ENCODE measurements at places on chromosomes 6 and 20.

GRCh38 chr6:7391151-7391550, 1.5 kb downstream of the RIOK1 start:
- DNase-seq, result no peak

- DNase-seq, result no peak
These were observed 165.2 kb downstream of the BCAS1 start for GRCh38 chr20:53905019-53905819.

DNA sequence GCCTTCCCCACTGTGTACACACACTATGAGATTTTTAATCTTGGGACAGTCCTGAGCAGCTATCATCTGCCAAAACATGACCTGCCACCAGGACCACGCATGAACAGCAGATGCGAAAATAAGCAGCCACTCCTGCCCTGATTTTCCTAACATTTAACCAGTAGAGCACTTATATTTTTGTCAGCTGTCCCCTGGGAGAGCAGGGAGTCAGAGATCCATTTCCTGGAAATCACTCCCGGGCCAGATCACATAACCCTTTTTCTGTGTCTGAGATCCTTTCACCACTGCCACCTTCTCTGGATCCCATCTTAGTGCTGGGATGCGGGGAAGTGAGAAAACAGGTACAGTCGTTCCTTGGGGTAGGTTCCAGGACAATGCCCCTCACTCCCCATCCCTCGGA, 5.7 kb downstream of the SDCBP2 start:
- no peak for DNase-seq

DNA sequence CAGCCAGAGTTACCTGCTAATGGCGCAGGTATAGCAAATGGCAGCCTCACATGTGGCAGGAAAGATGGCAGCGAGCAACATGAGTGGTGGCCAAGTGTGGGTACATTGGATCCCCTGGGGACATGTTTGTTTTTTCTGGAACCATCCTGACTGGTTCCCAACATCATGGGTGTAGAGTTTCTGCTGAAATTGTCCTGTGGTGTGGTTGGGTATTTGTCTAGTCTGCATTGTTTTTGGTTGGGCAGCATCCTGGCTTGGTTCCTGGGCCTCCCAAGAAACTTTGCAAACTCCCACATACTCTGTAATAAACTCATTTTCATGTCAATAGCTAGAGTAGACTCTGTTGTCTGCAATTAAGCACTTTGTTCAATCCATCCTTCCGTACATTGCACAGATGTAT, 282.6 kb downstream of the CDC5L start:
- no peak for DNase-seq

DNA sequence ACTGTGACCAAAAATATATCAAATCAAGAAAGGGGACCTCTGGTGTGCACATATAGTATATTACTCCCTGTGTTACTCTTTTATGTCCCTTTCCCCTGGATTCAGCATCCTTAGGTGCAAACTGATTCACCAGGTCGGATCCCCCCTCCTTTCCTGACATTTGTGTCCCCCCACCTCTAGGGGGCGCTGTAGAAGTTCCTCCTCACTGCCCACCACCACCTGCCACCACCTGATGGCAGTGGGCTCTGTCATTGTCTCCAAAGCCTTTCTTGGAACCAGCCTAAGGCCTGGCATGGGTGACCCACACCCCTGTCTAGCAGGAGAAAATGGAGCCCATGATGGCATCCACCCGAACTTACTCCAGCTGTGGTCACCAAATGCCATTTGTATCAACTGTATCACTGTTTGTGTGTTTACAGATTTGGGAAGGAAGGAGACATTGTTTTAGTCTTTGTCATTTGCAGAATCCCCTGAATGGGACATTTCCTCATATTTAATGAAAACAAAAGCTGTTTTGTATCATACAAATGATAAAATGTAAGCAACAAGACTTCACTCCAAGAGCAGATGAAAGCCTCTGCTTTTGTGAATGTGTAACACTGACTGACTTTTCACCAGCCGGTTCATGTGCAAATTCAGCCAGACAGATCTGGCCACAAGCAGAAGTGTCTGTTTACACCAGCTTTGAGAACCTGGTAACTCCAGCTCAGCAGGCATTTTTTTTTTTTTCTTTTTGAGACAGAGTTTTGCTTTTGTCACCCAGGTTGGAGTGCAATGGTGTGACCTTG, 66.2 kb downstream of the ARMC2 start:
- no peak for DNase-seq

GRCh38 chr20:7589164-7589563, 351.1 kb downstream of the HAO1 start:
- DNase-seq, result no peak

- DNase-seq, result no peak
These were observed 51.7 kb downstream of the FAM50B start for GRCh38 chr6:3900744-3901336.

DNA sequence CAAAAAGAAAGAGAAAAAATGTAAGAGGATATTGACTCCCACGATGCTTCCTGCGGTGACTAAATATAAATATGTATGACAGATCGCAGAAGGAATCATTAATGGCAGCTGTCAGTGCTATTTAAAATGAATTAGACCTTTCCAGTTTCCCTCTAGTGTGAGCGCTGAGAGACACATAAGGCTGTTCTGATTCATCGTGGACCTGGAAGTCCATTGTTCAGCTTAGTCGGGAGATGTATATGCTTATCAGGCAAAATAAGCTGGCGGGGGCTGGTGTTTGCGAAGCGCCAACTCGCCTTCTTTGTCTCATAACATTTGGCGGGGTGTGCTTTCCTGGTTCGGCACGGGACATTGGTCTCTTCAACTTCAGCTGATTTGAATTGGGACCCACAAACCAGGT, 95.4 kb downstream of the CDH4 start:
- DNase-seq, result no peak

DNA sequence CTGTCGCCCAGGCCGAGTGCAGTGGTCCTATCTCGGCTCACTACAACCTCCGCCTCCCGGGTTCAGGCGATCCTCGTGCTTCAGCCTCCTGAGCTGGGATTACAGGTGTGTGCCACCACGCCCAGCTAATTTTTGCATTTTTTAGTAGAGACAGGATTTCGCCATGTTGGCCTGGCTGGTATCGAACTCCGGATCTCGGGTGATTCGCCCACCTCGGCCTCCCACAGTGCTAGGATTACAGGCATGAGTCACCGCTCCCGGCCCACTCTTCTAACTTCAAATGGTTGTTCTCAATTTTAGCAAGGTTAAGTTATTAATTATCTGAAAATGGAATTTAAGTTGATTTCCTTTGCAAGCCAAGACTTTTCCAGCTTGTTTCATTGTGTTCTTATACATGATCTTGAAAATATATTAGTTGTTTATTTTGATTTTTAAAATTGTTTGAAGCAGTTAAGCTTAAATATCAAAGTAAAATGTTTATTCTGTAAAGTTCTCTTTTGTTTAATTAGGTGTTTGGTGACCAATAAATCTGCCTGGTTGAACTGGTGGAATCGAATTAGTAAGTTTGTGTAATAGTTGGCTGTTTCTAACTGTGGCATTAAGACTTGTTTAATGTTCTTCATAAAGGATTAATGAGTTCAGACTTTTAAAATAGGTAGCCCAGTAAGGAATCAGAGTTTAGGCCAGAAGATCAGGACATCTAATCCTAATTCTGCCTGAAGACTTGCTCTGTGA, 2.3 kb downstream of the PM20D2 start:
- DNase-seq, result no peak

DNA sequence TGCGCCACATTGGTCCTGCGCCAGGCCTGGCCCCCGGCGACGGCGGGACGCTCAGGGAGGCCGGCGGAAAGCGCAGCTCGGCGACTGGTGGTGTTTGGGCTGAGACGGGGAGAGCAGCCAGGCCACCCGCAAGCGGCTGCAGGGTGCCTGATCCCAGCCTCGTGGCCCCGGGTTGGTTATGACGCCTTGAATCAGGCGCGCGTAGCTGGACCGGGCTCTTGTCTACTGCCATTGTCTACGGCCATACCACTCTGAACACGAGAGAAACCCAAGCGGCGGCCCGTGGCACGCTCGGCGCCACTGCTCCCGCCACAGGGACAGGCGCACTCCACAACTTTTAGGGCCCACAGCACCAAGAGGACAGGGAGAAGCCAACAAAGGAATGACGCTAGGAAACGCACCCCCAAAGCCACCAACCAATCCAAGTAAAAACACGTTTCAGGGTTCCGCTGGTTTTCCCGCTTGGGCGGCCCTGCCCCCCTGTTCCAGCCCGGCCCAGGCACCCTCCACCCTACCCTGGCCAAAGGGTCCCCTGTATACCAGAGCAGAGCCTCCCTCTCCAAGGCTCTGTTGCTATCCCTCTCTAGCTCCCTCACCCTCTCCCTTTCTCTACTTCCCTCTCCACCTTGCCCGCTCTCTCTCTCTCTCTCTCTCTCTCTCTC, 1849.3 kb upstream of the DEFB115 start:
- no peak for DNase-seq

GRCh38 chr6:133854364-133855275, 34.3 kb upstream of the TCF21 start:
- no peak for DNase-seq

DNA sequence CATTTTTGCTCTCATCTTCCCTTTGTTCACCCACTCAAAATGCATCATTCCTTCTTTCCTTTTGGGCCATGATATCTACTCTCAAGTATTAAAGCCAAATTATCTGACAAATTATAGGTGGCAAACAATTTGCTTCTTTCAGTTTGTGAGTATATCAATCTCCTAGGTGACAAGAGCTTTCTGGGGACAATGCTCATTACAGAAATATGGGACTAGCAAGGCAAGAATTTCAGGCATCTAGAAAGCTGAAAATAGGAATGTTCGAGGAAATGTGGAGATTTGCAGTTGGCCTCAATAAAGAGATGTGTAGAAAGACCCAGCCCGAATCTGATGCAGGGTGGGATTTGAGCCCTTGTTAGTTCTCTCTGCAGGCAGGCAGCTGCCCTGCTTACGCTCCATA, 71.8 kb downstream of the ALDH8A1 start:
- DNase-seq, result no peak

DNA sequence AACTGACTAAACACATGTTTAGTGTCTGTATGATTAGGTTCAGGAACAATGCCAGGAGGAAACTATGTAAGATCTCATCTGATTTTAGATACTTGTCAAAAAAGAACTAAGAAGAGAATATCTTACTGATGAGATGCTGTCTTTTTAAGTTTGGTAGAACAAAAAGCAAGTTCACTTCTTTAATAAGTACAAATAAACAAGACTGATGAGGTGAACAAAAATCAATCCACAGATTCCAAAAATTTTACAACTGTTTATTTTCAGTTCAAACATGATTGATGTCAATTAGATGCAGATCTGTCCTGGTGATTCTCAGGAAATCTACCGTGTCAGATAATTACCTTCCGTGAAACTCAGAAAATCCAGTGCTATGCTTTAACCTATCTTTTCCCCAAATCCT, 24.9 kb downstream of the EPHA7 start:
- DNase-seq, result no peak

DNA sequence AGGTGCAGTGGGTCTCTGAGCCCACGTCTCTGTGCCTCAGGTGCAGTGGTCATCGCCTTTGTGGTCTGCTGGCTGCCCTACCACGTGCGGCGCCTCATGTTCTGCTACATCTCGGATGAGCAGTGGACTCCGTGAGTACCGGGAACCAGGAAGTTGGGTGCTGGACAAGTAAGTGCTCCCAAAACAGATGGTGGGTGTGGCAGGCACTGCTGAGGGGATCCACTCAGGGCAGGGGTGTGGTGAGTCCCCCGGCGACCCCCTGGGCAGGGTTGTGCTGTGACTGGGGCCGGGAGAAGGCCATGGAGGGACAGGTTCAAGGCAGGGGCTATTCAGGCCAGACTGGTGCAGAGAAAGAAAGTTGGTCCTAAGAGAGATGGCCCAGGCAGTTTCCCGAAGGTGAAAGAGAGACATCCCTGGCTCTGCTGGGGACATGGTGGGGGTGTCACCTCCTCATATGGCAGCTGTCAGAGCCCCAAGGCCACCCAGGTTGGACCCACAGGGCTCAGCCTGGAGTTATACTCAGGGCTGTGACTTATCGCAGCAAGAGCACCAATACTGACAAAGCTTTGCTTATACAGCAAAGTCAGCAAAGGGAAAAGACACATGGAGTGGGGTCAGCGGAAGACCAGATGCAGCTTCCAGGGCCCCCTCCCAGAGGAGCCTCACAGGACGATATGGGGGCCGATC, 37.9 kb upstream of the MRGBP start:
- no peak for DNase-seq

DNA sequence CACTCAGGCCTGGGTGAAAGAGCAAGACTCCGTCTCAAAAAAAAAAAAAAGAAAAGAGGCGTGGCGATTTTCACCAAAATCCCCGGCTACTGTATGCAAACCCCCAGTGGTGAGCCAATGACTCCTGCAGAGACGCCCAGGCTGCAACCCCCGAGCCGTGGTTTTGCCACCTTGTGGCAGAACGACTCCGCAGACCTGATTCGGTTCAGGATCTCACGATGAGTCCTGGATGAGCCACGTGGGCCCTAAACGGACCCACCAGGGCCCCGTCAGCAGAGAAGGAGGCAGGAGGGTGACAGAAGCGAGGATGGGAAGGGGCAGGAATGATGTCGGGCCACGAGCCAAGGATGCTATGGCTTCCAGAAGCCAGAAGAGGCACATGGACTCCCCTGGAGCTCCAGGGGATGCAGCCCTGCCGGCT, 42.5 kb downstream of the SLC2A4RG start:
- no peak for DNase-seq

DNA sequence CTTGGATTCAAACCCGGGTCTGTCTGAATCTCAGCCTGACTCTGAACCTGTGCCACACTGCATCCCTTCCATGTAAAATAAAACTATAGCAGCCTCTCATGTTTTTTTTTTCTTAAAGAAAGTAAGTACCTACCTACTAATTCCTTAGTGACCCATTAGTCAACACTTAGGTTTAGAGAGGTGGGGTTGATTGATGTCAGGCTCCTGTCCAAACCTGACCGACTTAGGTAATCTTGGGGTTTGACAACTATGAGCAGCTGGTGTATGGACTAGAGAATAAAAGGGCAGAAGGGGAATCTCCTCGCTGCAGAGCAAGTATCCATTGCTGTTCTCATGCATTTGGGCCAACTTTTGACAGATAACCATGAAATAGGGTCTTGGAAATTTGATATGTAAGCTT, 6.5 kb downstream of the NKAIN2 start:
- DNase-seq, result no peak

DNA sequence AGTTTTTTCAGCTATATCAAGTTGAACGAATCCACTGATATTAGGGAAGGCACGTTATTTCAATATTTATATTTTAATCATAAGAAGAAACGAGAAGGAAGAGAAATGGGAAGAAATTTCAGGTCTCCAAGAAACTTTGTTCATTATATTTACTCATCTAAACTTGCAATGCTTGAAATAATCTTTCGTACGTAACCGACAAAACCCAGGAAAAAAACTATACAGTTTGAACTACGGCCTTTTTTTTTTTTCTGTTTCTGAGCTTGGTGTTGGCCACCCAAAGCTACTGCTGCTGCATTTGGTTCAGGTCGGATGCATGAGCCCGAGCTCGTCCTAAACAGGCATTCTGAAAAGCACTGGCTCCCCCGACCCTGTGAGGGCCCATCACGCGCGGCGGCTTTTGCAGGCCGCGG, 548 bp downstream of the PERP start:
- no peak for DNase-seq
